ENCODE measurements at places on chromosomes 13 and 19.

DNA sequence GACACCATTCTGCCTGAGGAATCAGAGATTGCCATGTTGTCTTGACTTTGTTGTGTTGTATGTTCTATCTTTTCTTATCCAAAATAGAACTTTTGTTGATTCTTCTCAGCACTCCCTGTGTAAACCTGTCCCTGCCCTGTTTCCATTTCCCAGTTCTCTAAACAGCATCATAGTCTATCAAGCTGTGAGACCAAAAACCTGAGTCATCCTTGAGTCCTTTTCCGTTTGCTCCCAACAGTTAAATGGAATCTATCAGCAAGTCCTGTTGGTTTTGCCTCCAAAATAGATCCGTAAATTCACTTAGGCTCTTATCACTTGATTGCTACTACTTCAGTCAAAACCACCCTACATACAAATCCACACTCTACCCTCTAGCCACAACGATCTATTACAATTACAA, 667.1 kb downstream of the PCDH9 start:
- no peak for DNase-seq

DNA sequence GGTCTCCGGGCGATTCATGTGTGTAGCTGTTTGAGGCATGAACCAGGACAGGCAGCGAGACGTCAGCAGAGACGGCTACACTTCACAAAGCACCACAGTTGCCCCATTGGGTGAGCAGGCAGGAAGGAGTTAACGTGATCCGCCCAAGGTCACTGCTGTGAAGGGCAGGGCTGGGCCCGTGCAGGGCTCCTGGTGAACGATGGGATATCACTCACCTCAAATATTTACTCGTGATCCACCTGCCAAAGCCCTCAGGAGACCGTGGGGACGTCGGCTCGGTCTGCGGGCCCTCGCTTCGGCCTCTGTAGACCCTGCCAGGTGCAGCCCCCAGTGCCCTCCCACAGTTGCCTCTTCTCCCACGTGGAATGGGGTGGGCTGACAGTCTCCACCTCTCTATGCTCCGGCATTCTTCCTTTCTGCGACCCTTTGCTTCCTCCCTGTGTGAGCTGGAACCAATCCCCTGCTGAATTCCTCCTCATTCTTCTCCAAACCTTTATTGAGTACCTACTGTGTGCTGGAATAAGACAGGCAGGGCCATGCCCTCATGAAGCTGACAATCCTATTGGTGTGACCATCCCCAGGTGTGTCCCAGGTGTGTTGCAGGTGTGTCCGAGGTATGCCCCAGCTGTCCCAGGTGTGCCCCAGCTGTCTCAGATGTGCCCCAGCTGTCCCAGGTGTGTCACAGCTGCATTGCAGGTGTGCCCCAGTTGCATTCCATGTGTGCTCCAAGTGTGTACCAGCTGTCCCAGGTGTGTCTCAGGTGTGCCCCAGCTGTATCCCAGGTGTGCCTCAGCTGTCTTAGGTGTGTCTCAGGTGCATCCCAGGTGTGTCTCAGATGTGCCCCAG, 2.0 kb upstream of the GRK1 start:
- no peak for DNase-seq

GRCh38 chr13:44180876-44181536, 192.6 kb upstream of the SERP2 start:
- DNase-seq: no peak

GRCh38 chr19:56603829-56604228, 8.7 kb downstream of the ZNF71 start:
- no peak for DNase-seq

DNA sequence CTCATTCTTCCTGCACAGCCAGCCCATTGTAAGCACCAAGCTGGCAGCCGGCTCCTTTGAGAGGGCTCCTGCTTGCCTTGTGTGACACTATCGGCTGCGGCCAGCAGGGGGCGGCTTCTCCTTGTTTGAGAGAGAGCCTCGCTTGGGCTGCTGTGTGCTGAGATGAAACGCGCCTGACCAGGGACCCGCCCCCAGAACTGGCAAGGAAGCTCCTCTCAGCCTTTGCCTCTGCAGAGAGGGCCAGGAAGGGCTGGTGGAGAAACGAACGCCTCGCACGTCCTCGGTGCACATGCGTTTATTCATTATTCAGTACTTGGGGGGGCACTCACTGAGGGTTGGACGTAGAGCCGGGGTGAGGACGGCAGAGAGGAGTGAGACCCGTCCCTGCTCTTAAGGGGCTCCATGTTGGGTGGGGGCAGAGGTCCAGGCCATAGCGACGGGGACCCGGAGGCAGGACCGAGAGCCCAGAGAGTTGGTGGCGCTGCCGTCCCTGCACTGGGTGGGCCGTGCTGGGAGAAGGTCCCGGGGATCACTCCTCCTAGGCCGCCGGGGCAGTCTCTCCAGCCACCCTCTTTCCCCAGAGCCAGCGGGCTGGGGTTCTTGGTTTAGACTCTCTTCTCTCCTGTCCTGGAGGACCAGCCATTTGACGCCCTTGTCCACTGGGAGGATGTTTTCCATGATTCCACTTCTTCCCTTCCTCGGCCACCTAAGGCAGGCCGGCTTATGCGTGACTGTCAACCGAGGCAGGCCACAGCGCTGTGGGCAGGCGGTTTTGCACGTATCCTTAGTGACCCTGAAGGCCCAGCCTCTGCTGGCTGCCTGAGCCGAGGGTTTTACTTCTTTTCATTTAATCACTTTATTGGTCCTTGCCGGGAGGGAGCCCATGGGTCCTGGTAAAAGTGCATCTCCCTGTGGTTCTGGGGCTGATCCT, 174.5 kb downstream of the KATNAL1 start:
- peak; percentile 99 for DNase-seq

GRCh38 chr19:58380037-58380661, 681 bp downstream of the ZNF837 start:
- no peak for DNase-seq

GRCh38 chr13:103525530-103525929, 459.3 kb upstream of the SLC10A2 start:
- no peak for DNase-seq

- DNase-seq: no peak
Observed at GRCh38 chr13:104773775-104774174, 1707.6 kb upstream of the SLC10A2 start.

DNA sequence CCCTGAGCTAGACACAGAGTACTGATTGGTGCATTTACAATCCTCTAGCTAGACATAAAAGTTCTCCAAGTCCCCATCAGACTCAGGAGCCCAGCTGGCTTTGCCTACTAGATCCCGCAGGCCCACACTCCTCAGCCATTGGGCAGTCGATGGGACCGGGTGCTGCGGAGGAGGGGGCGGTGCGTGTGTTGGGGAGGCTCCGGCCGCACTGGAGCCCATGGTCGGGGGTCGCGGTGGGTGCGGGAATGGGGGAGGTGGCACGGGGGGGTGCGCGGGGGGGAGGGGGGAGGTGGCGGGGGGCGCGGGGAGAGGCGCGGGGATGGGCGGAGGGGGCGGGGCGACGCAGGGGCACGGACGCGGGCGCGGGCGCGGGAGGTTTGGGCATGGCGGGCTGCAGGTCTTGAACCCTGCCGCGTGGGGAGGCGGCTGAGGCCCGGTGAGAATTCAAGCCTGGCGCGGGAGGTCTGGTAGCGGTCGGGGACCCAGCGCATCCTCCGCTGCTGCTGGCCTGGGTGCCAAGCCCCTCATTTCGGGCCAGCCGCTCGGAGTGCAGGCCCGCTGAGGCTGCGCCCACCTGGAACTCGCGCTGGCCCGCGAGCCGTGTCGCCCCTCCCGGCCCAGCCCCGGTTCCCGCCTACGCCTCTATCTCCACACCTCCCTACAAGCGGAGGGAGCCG, 674.1 kb downstream of the SLITRK5 start:
- DNase-seq: no peak

- DNase-seq: no peak
Observed at GRCh38 chr13:35965226-35965927, 165.8 kb downstream of the DCLK1 start.

- DNase-seq: no peak
Observed at GRCh38 chr13:106650690-106651205, 82.8 kb upstream of the ARGLU1 start.

DNA sequence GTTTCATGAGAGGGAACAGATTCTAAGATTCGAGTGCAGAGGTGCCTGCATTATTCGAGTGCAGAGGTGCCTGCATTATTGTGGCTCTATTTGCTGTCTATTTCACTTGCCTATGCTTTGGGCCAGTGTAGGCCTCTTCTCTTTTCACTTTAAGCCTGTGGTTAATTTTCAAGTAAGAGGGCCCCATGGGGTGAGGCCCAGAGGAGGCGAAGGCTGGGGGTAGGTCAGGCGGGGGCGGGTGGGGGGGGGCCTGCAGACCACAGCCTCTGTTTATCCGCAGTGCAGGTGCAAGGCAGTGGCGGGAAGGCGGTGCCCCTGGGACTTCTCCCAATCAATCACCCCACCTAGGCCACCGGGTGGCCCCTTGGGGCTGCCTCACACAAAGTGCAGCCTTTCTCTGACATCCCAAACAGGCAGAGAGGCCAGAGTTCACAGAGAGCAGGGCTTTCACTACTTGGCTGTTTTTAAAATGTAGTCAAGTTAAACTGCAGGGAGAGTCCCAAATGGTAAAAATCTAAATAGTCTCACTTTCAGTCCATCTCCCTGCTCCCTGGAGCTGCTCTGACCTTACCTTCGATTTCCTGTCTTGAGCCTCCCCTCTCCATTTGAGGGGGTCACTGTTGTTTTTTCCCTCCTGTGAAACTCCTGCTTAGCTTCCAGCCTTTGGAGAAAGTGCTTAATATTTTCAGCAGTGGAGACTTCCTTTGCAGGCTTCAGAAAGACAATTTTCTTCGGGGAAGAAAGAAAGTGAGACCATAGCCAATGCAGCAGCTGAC, 249.0 kb downstream of the DLEU7 start:
- no peak for DNase-seq

DNA sequence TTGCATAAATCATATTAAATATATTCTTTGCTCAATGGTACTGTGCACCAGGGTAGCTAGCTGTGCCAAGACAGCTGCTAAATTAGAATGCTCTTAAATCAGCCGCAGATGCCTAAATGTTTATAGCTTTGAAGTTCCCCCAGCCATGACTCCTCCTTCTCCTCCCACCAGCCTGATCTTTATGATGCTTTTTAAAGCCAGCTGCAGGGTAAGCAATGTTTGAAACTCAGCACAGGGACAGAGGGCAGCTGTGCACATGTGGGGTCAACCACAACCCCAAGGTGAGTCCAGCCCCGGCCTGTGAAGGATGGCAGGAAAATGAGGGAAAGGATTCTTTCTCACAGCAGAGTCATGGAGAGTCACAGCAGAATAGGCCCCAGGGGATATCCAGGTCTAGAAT, 635.7 kb downstream of the UQCRFS1 start:
- DNase-seq: no peak

GRCh38 chr19:46408664-46409039, 4.7 kb downstream of the CCDC8 start:
- DNase-seq: no peak

GRCh38 chr13:50303963-50304721, 288.9 kb downstream of the KCNRG start:
- no peak for DNase-seq

- DNase-seq: peak; percentile 26
Observed at GRCh38 chr13:113297370-113298042, 467 bp downstream of the LAMP1 start.

- no peak for DNase-seq
Observed at GRCh38 chr13:76157926-76158325, 521.8 kb downstream of the LMO7 start.

- no peak for DNase-seq
Observed at GRCh38 chr13:90405301-90405700, 942.2 kb upstream of the MIR17HG start.

DNA sequence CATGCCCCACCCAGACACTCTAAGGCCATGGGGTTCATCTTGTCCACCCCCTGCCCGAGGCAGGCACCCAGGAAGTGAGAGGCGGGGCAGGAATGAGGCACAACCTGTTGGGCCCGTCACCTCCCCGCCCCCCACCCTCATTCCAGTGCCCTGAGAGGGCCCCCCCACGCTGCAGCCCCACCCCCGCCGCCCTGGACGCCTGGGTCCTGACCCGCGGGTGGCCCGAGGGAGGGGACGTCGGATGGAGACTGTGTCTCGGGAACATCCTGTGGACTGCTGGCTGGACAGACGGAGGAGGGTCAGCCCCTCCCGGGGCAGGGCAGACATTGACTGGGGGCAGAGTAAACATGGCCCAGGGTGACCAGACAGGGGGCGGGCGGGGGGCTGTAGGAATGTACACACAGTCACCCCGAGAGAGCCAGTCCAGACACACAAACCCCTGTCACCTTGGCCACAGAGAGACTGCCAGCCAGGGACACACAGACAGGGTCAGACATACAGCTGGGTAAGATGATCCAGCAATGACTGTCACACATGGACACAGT, 7.4 kb upstream of the JUNB start:
- no peak for DNase-seq

- DNase-seq: no peak
Observed at GRCh38 chr19:5099701-5100221, 130.8 kb downstream of the KDM4B start.

GRCh38 chr19:51901860-51902259, 3.0 kb downstream of the ZNF649 start:
- DNase-seq: no peak

- DNase-seq: no peak
Observed at GRCh38 chr13:69274231-69274630, 833.4 kb upstream of the ATXN8OS start.

DNA sequence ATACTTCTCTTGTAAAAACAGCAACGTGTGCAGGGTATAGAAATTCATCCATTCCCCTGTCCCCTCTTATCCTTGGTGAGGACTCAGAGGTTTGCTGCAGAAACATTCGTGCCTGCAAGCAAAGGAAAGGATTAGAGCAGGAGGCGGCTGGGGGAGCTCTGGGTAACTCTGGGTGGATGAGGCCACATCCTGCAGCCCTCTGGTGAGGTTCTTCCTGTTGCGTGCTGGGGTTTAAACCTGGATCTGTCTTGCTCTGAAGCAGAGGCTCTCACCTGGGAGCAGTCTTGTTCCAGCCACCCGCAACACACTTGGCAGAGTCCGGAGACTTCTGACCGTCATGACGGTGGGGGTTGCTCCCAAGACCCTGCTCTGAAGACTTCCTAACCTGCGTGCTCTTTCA, 69.2 kb downstream of the ATP11A start:
- no peak for DNase-seq

- no peak for DNase-seq
Observed at GRCh38 chr19:16381756-16382401, 57.3 kb downstream of the KLF2 start.

DNA sequence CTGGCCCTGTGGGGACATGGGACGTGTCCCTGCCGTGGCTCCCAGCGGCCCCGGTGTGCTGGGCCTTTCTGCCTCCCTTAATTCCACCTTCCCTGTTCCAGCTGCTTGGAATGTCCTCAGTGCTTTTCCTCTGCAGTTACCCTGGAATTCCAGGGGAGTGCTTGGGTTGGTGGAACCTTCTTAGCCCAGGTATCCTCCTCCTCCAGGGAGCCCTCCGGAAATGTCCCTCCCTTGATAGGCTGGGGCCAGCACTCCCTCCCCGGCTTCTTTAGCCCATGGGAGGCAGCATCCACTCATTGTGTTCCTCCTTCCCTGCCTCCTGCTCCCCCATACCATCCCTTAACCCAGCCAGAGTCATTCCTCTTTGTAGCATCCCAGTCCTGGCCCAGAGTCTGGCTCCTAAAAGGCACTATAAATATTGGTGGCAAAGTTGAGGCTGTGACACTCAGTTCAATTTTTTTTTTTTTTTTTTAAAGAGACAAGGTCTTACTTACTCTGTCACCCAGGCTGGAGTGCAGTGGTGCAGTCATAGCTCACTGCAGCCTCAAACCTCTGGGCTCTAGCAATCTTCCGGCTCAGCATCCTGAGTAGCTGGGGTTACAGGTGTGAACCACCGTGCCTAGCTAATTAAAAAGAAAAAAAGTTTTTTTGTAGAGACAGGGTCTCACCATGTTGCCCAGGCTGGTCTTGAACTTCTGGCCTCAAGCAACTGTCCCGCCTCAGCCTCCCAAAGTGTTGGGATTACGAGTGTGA, 13.7 kb upstream of the SLC7A10 start:
- DNase-seq: no peak

GRCh38 chr19:18764591-18765051, 26.5 kb downstream of the COMP start:
- DNase-seq: no peak

All from stimulated activated CD8-positive, alpha-beta memory T cell treated with anti-CD3 and anti-CD28 coated beads, Interleukin-15, amount 100 ng/mL, for 1 hour (primary cell).